Stimulated activated CD4-positive, alpha-beta T cell treated with anti-CD3 and anti-CD28 coated beads, Interleukin-1b, Interleukin-23, amount 100 ng/mL, for 48 hours (primary cell): ENCODE measurements at places on chromosomes 11 and 22.

- DNase-seq: no peak
These were observed 129.7 kb downstream of the ARHGAP42 start for GRCh38 chr11:100816823-100817222.

DNA sequence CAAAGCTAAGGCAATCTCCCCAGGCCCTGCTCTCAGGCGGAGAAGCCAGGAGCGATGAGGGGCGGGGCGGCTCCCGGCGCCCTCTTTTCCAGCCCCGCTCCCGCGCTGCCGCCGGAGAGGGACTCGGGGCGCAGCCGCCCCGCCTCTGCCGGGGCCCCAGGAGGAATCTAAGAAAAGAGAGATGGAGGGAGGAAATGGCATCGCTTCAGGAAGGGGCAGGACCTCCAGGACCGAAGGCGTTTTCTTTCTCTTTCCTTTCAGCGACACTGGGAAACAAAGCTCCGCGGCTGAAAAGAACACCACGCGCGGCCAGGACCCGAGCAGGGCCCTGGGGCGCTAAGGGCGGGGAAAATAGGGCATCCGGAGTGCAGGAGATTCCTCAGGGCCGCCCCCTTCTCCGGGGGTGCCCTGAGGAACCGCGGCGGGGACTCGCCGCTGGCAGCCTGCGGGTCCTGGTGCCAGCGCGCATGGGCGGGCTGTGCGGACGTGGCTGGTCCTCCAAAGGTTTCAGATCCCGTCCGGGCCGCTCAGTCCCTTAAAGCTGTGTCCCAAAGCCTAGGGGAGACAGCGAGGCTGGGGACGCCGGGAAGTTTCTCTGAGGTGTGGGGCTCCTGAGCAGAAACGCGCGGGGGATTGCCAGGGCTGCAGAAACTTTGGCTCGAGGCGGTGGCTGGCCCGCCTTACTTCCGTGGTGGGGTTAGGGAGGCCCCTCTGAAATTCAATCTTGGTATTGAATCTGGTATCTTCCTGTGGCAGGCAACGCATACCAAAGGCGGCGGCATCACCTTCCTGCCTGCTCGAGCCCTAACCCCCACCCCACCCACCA lies 2.8 kb upstream of the BSX start:
- no peak for DNase-seq

GRCh38 chr11:93251922-93252321 lies 54.1 kb upstream of the SLC36A4 start:
- DNase-seq: no peak

GRCh38 chr11:7348432-7349304 lies 97.0 kb downstream of the SYT9 start:
- no peak for DNase-seq

- no peak for DNase-seq
These were observed at the start of gene CCDC89 for GRCh38 chr11:85685820-85686459. Gene CCDC89, minus strand, starts transcription at chr11:85686195. Its CDS starts 65 bp downstream, at chr11:85686130.

DNA sequence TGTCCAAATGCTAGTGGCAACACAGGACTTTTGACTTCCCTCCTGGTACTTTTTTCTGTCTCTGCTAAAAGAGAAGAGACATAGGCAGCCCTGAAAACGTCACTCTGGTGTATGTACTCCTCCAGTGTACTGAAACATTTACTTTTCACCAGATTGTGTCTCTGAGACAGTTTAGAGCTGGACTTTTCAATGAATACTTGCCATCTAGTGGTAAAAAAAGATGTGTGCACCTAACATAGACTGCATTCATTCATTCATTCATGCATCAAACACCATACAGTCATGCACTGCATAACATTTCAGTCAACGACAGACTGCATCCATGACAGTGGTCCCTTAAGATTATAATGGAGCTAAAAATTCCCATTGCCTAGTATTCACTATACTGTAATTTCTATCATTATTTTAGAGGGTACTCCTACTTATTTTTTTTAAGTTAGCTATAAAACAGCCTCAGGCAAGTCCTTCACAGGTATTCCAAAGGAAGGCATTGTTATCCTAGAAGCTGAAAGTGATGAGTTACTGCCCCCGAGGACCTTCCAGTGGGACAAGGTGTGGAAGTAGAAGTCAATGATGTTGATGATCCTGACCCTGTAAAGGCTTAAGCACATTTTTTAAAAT lies 186.2 kb downstream of the SPON1 start:
- DNase-seq: no peak

GRCh38 chr11:5224538-5225479 lies 2.1 kb downstream of the HBB start:
- DNase-seq: no peak

DNA sequence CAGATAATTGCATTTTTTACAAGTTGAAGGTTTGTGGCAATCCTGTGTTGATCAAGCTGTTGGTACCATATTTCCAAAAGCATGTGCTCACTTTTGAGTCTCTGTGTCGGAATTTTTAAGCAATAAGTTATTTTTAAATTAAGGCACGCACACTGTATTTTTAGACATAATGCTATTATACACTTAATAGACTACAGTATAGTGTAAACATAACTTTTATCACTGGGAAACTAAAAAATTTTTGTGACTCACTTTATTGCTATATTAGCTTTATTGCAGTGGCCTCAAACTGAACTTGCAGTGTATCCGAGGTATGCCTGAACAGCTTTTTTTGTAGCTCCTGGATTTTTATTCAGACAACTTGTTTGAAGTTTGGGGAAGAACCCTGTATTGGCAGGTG lies 31.3 kb upstream of the RRM1 start:
- DNase-seq: no peak

GRCh38 chr11:113351068-113351450 lies 36.5 kb upstream of the ANKK1 start:
- no peak for DNase-seq

- DNase-seq: no peak
These were observed 100.4 kb upstream of the DDI1 start for GRCh38 chr11:103936059-103936458.

DNA sequence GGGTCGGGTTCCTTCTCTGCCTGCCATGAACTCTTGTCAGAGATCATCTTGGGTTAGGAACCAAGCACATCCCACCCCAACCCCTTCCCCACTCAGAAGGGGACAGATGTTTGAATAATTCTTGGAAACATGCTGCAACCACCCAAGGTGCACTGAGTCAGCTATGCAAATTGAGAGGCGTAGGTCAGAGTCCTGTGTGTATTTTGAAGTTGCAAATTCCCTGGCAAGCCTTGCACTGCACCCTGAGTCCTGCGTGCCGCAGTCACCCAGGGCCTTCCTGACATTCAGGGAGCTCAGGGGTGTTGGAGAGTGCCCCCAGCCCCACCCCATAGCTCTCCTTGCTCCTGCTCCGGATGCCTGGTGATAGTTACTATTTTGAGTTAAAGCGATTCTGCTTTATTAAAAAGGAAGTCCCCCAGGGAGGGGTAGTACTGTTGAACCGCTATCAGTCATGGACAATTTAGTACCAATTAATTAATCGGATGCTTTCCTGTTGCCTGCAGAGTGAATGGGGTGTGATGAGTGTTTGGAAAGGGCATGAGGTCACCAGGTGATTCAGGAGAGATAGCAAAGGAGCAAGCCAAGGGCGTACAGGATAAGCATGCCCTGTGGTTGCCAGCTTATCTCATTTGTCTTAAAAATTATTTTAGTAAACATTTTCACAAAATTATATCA lies 123.7 kb downstream of the GRIK4 start:
- no peak for DNase-seq

DNA sequence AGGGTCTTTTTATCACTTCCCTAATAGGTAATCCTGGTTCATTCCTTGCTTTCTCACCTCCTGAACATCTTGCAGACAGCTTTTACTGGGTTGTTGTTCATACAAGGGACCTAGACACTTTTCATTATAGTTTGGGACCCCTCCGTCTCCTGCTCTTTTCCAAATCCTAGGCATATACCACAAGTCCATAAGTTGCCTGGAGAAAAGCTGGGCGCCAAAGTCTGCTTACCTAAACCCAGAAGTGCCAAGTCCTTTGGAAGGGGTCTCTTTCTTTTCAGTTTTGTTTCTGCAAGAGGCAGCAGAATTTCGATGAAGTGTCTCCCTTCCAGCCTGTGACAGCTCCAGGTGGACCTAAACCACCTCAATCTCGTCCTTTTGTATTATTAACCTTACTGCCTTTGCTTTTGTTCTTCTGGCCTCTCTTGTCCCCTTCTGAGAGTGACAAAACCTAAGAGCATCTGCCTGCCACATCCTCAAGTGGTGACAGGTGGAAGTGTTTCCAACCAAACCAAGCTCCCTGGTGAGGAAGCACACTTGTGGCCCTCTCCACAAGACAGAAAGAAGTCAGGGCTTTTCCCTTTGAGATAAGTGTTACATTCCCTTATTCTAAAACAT lies 19.5 kb upstream of the P2RY6 start:
- DNase-seq: no peak

- no peak for DNase-seq
These were observed 3.5 kb downstream of the CD151 start for GRCh38 chr11:836274-836673.

DNA sequence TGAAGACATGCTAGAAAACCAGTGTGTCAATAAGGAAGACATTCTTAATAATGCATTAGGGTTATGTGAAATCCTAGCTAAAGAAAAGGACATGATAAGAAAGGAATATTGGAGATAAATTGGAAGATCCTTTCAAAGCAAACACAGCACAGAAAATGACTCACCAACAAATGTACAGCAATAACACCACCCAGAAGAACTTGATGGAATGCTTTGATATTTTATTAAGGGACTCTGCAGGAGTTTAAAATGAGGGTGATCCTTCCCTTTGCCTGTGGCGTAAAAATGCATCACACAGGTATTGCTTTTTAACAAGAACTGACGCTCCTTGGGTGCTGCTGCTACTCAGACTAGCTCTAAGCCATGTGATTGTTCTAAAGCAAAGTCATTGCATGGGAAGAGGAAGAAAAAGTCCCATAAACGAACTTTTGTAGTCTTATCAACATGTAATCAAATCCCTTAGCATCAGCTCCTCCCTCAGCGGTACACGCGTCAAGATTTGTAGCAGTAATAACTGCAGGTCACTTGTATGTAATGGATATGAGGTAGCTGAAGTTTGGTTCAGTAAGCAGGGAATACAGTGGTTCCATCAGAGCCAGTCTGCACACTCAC lies 48.4 kb upstream of the EED start:
- DNase-seq: no peak

GRCh38 chr11:126808296-126808695 lies 192.3 kb downstream of the KIRREL3 start:
- DNase-seq: no peak

DNA sequence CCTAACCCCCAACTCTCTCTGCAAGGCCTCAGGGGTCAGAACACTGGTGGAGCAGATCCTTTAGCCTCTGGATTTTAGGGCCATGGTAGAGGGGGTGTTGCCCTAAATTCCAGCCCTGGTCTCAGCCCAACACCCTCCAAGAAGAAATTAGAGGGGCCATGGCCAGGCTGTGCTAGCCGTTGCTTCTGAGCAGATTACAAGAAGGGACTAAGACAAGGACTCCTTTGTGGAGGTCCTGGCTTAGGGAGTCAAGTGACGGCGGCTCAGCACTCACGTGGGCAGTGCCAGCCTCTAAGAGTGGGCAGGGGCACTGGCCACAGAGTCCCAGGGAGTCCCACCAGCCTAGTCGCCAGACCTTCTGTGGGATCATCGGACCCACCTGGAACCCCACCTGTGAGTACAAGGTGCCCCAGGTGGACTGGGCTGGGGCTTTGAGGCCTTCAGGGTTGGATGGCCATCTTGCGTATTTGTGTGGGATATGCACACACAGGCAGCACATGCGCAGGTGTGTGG lies at the start of gene BEST1:
BEST1 (plus strand) TSS at position 317 of the 513 bp plus-strand sequence. CDS start 1,456 bp downstream, outside the sequence.
- no peak for DNase-seq

DNA sequence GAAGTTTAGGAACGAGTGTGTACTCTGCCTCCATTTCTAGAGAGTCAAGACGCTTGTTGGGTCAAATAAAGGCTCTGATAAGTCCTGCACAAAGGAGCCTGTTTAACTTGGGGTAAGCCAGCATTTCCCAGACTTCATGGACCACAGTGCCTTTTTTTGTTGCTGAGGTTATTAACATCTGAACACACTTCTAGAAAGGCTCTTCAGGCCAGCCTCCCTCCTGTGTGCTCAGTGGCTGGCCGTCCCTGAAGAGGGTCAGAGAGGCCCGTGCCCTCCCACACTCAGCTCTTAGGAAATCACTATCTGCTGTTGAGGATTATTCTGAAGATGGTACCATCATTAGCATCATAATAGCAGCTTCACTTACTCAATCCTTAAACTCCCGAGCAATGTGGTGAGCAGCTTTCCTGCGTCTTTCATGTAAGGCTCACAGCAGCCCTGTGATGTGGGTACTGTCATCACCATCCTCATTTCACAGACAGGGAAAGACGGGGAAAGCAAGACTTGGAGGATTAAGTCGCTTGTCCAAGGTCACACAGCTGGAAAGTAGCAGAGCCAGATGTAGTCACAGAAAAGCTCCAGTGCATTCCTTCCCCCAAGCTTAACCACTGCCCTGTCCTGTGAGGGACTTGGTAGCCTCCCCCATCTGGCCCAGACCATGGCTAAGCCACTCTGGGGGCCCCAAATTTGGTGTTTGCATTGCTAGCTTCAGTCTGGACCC lies 71.3 kb downstream of the TSPAN18 start:
- no peak for DNase-seq

DNA sequence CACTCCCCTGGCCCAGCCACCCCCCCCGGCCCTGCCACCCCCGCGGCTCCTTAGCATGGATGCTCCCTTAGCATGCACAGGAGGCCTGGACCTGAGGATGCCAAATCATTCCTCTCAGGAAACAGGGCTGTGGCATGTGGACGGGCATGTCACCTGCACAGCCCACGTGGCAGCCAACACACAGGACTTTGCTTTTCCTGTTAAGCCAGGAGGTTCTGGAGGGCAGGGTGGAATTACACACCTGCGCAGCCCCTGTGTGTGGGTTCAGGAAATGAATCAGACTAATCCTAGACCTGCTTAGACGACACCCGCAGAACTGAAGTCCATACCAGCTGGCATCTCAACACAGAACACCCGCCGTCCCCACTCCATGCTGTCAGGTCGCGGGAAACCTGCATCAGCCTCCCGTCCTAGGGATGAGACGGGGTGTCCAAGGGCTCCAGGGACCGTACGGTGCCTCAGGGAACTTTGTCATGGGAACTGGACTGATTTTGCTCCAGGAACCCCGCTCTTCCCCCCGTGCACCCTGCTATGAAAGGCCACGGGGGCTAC lies 10.2 kb downstream of the CERK start:
- no peak for DNase-seq

DNA sequence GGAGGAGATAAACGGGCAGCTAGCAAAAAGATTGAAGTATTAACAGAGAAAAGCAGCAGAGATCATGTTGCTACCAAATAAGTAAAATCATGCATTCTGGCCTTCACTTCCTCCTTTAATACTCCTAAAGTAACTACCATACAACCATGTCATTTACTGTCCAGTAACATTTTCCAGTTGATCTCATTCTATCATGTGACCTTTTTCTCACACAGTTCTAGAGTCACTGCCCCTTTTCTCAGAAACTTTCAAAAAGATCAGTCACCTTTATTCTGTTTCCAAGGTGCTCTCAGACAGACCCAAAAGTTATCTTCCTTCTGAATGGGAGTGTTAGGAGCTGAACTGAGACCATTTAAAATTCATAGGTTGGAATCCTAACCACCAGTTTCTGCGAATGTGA lies 984.4 kb downstream of the FAM181B start:
- no peak for DNase-seq

GRCh38 chr11:10114593-10115404 lies 179.2 kb downstream of the SBF2 start:
- DNase-seq: no peak
